ENCODE measurements at places on chromosomes 6 and 20.

GRCh38 chr20:62050166-62051120 is 15.2 kb downstream of the TAF4 start:
- DNase-seq, result no peak

- no peak for DNase-seq
These were observed 60.5 kb downstream of the PREX1 start for GRCh38 chr20:48766961-48767960.

DNA sequence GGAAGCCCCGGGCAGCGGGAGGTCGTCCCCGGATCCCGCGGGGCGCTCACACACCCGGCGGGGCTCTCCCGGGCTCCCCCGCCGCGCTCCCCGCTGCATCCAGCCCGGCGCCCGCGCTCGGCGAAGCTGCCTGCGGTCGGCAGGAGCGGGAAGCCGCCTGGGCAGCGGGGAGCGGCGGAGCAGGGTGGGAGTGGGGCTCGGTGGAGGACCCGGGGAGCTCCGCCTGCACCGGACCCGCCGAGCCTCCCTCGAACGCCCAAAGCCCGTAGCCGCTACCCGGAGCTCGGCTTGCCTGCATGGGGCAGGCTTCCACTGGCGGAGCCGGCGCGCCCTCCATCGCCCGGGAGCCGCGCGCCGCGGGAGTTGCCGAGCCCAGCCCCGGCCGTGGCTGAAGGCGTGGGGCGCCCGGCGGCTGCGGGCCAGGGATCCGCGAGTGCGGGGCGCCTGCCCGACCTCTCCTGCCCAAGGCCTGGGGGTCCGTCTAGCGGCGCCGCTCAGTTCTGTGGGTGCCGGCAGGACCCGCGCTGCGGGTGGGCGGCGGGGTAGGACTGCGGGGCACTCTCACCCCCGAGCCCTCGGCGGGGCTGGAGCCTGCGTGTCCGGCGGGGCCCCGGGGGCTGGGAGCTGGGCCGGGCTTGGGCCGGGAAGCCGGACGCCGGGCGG is 671 bp downstream of the CDH4 start:
- no peak for DNase-seq

- DNase-seq, result peak; percentile 61
These were observed 39.2 kb upstream of the TPD52L1 start for GRCh38 chr6:125114248-125114858.

DNA sequence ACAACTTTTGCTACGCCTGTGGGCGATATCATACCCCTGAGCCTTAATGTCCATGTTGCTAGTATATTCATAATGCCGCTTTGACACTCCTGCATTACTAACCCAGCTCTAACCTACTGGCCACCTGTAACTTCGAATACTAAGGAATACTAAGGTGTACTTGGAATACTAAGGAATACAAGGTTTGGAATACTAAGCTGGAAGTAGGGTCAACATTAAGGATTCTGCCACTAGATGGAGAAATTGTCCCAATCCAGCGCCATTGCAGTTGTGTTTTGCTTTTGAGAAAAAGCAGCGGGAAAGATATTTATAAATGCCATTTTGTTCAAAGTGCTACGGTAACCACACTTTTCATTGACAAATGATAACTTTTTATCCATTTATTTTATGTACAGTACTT is 10.7 kb downstream of the TBXT start:
- DNase-seq, result no peak

DNA sequence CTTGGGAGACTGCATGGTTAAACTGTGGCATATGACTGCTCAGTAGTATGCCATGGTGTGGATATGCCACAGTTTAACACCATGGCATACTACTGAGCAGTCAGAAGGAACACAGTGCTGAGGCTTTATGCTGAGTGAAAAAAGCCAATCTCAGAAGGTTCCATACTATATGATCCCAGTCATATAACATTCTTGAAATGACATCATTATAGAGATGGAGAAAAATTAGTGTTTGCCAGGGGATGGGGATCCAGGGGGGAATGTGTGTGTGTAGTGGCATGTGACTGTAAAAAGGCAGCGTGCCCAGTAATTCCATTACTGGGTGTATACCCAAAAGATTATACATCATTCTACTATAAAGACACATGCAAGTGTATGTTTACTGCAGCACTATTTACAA is 85.8 kb downstream of the FOXF2 start:
- no peak for DNase-seq

GRCh38 chr6:150739711-150740349 is 125.7 kb upstream of the MTHFD1L start:
- DNase-seq, result no peak

DNA sequence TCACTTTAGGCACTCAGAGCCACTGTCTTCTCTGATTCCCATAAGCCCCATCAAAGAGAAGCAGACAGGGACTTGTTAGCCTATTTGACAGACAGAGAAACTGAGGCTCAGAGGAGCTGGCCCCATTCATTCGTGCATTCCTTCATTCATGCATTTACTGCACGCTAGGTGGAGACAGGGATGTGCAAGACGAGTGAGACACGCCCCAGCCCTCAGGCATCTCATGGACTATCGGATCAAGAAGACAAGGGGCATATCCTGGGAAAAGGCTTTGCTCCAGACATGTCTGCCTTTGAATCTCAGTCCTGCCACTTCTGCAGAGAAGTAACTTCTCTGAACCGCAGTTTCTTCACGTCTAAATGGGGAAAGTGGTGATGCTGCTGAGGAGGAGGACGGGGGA is 54.1 kb downstream of the BPIFB1 start:
- no peak for DNase-seq

GRCh38 chr6:32075781-32076180 is 33.4 kb downstream of the TNXB start:
- DNase-seq, result no peak
